ENCODE measurements at places on chromosomes 16 and 17.

- no peak for DNase-seq
Measured at GRCh38 chr17:77416105-77416713, 275.4 kb downstream of the SEC14L1 start.

- DNase-seq = no peak
Measured at GRCh38 chr17:39357488-39357887, 43.9 kb downstream of the FBXL20 start.

DNA sequence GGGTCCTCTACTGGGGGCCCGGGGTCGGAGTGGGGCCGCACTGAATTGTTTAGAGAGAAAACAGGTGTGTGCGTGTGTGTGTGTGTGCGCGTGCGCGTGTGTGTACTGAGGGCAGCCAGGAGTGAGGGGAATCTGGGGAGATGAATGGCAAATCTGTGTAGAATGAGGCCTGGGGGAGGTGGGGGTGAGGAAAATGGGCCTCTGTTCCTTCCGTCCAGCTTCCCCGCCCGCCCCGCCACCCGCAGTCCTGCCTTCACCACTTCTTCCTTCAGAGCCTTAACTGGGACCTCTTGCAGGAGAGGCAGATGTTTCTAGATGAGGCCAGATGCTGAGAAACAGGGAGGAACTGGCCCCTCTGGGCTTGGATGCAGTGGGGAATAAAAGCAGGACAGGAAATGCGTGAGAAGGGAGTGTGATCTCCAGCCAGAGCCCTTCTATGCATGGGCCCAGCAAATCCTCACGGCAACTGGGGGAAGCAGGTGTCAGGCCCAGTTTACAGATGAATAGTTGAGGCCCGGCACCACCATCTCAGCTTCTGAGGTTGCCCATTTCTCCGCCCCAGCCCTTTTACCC lies 29.7 kb upstream of the NGFR start:
- DNase-seq = no peak

GRCh38 chr16:66802159-66802558 lies 775 bp upstream of the TERB1 start:
- no peak for DNase-seq

GRCh38 chr17:65684631-65685030 lies 123.2 kb upstream of the AXIN2 start:
- no peak for DNase-seq

GRCh38 chr17:30926516-30926915 lies 4.8 kb downstream of the ADAP2 start:
- DNase-seq = no peak

DNA sequence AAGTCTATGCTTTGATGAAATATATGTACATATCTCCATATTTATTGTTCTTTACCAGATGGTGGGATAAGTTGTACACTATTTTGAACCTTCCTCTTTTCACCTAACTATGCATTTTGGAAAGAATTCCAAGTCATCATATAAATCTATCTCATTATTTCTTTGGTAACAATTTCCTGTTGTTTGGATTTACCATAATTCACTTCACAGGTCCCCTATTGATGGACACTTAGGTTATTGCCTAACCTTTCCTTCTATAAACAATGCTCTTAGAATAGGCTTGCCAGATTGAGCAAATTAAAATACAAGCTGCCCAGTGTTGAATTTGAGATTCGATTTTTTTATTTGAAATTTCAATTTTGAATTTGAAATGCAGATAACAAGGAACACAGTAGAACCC lies 28.9 kb upstream of the DHX8 start:
- no peak for DNase-seq

DNA sequence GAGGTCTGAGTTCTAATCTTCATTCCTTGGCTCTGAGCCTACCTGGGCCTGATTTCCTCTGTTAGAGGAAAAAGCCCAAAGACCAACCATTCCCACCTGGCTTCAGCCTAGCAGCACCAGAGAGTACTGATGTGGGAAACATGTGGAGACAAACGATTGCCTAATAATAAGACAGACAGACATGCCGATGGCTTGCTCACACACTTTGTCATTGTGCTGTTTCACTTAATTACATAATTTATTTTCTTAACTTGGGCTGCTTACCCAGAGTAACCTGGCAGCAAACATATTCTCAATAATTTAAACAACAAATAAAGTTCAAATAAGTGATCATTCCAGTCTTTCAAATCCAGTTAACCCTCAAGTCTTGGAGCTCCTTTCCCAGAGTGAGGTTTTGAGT lies 83.4 kb downstream of the MAF start:
- no peak for DNase-seq

DNA sequence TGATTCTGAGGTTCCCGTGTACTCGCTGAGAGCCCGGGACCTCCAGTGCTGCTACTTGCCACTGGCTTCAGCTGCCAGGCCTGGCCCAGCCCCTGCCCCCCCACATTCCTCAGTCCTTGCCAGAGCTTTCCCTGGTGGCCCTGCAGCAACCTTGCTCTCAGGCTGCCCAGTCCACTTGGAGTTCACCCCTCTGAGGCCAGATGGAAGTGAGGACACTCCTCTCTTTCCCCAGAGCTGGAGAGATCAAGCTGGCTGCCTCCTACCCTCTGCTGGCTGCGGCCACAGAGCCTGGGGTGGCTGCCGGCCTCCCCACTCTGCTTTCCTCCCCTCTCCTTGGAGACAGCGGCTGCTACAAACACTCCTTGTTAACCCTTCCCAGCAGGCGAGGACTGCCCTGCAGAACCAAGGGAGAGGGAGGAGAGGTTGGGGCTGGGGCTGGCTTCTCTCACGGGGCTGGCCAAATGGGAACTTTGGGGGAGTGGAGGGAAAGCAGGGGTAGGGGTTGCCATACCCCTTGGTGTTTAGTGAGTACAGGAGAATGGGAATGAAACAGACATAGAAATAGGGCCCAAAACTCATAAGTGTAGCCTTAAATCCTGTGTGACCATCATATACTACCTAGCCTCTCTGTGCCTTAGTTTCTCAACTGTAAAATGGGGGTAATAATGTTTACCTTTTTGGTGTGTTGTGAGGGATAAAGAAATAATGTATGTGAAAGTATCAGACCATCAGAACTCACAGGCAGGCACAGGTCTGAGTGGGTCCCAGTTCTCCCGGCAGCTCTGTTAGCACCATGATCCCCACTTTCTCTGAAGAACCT lies at the start of gene GAS2L2:
Gene GAS2L2 (minus strand): TSS at position 295 of the 820 bp plus-strand sequence. CDS start 389 bp downstream, outside the sequence.
- no peak for DNase-seq

GRCh38 chr16:90035902-90036301 lies 16.6 kb upstream of the DBNDD1 start:
- DNase-seq = no peak

GRCh38 chr16:64705443-64705842 lies 416.4 kb downstream of the CDH11 start:
- no peak for DNase-seq

DNA sequence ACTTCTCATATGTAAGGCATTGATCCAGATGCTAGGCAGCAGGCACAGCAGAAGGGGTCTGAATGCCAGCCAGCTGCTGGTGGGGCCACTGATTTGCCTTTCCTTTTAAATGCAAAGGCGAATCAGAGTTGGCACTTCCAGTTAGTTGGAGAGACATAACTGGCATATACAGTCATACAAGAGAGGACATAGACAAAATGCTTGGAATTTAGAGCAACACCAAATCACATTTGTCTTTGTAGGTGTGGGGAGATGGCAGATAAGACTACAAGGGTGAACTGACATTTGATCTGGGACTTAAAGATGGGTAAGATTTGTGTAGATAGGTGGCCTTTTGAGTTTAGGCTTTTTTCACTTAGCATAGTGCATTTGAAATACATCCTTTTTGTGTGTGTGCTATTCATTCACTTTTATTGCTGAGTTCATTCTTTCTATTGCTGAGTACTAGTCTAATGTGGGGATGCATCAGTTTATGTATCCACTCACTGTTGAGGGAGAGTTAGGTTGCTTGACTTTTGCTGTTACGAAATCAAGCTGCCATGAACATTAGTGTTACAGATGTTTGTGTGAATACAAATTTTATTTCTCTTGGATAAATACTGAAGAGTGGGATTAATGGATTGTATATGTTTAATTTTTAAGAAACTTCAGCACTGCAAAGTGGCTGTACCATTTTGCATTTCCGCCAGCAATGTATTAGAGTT lies 74.1 kb downstream of the SPECC1 start:
- no peak for DNase-seq

DNA sequence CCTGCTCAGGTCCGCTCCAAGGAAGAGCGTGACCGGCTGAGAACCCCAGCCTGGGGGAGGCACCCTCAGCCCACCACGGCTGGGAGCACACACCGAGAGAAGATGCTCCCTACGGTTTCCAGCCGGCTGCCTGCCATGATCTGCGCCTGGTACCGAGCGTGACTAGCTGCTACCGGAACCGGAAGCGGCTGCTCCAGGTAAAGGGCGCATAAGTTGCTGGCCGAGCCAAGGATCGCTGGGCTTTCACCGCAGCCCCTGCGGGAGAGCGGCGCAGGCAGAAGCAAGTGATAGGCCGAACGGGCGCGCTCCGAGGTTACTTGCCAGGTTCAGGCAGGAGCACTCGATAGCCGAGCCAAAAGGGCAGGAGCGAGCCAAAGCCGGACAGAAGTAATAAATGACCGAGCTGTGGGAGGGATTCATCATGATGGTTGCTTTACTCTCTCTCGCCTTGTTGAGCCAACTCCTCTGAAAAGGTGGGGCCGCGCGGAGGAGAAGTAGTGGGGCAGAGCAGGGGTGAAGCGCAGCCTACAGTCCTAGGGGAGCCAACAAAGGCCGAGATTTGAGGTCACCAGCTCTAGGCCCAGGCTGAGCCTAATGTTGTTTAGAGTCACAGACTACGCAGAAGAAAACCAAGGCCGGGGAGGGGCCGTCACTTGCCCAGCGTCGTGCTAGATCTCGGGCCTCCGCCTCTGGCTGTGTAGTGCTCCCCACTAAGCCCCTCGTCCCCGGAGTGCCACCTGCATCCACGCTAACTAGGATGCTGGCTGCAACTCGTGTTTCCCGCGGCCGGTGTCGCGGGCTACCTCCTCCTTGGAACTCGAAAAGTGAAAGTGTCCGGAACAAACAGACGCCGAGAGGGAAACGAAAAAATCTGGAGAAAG lies at the start of gene MRPS23:
Gene MRPS23 (minus strand): TSS at position 171 of the 881 bp plus-strand sequence. CDS start 34 bp downstream, at position 137.
- DNase-seq = peak; percentile 92

DNA sequence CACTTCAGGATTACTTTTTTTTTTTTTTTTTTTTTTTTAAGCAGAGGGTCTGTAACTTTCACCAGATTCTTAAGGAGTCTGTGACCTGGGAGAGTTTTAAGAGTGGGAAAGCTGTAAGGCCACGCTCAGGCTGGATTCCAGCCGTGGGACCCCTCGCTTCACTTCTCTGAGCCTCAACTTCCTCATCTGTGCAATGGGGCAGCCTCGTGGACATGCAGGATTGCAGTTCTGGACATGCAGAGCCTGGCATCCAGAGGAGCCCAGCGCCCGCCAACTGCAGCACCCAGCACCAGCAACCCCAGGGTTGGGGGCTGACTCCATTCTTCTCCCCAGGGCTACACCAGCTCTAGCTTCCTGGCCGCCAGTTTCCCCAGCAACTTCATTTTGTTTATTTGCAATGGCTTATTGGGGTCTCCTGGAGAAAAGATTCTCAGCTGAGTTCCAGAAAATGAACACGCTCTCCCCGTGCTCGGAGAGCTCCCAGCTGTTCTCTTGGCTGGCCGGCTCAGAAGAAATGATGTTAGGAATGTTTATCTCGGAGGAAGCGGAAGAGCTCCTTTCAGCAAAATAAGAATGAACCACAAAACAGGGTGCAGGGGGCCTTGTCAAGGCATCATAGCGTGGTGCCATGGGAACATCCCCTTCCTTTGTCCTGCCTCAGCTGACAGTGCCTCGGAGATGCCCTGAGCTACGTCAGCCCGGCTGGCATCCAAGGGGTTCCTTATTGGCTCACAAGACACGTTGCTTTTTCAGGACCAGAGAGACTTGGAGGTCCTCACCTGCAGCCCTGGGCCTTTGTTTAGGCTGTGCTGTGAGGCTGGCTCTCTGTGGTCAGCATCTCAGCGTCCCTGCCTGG lies 22.9 kb upstream of the ZCCHC14 start:
- no peak for DNase-seq

GRCh38 chr17:18101828-18102227 lies 6.7 kb upstream of the MYO15A start:
- no peak for DNase-seq

DNA sequence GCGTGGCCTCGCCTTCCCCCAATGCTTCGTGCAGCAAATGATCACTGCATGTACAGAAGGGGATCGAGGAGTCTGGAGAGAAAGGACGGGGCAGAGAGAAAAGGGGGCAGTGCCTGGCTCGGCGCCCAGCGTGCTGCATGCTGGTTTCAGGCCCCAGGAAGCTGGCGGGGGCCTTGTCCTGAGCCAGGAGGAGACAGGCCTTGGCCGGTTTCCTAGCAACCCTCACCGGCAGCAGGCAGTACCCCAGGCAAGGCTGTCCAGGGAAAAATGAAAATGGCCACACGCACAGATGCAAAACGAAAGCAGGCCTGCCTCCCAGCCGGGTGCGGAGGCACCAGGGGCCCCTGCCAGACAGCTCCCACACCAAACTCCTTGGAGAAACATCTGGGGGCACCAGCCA lies 126.3 kb downstream of the ZFHX3 start:
- no peak for DNase-seq

DNA sequence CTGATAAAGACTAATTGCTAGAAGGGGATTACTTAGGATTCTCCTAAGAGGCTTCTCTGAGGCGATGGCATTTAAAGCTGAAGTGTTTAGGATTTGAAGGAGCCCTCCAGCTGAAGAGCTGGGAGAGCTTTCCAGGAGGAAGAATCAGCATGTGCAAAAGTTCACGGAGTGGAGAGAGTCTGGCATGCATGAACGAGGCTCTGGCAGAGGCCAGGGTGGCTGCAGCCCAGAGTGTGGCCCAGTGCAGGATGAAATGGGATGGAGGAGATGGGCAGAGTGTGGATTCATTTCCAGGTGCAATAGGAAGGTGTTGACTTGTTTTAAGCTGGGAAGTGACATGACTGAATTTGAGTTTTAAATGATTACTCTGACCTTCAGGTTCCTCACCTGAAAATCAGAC lies 249.0 kb upstream of the CCL2 start:
- DNase-seq = no peak

- DNase-seq = peak; percentile 94
Measured at GRCh38 chr16:88700636-88701482, 5.3 kb downstream of the RNF166 start.

GRCh38 chr17:13851889-13852288 lies 217.4 kb upstream of the COX10 start:
- no peak for DNase-seq

All from activated CD8-positive, alpha-beta memory T cell treated with anti-CD3 and anti-CD28 coated beads for 1 hour (primary cell).